Body of pancreas (tissue), 4 donors: ENCODE measurements at places on chromosomes 5 and 9. TPM values are rescaled to one million over a fixed set of nuclear protein-coding genes. Genes with fewer than 3 reads are reported as not detected.

DNA sequence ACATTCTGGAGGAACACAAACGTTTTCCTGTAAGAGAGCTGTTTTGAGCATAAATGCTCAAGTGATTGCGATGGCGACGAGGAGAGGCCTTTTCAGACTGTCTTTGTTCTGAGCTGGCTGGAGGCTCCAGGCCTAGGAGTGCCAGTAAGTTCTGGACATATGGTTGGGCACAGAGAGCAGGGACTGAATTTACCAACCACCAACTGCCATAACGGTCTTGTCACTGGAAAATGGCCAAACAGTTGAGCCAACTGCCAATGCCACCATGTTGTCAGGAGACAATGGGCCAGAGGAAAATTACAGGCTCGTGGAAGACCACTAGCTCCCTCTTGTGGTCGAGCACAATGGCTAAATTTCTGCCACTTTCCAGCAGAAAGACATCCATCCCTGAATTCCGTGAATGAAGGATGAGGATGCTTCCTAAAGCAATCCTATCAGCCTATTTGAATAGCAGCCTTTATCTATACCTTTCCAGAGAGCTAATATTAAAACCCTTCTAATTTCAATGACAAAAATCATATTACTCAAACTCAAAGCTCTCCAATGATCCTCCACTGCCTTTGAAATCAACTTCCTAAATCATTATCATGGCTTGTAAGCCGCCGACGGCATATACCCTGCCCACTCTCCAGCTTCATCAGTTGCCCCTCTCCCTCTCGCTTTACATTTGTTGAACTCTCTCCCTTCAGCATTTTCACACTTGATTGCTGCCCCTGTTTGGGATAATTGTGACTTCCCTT lies 66.9 kb upstream of the GLIS3 start:
- H3K36me3 ChIP-seq: no peaks in the 10 kb centered on the region
- no peaks in the 10 kb centered on the region for H3K4me1 ChIP-seq
- H3K27me3 ChIP-seq: no peaks in the 10 kb centered on the region
- DNase-seq: peak; percentile 66
- no peak overlapping the region for H3K27ac ChIP-seq

- no peaks in the 10 kb centered on the region for H3K27me3 ChIP-seq
- H3K4me3 ChIP-seq: no peak overlapping the region
- H3K4me1 ChIP-seq: peaks cover 13% of the 10 kb centered on the region
- peak; percentile 90 for DNase-seq
- peak overlapping the region; percentile 15 for H3K27ac ChIP-seq
Measured at GRCh38 chr9:132214027-132214622, 52.3 kb downstream of the NTNG2 start.

IL4 gene
- not detected for total RNA-seq

QRFP gene
- total RNA-seq: not detected

- no peaks in the 10 kb centered on the region for H3K36me3 ChIP-seq
- DNase-seq: no peak
- no peaks in the 10 kb centered on the region for H3K27me3 ChIP-seq
- H3K4me3 ChIP-seq: no peak overlapping the region
Measured at GRCh38 chr5:118327389-118327788, 661.0 kb downstream of the DTWD2 start.

DNA sequence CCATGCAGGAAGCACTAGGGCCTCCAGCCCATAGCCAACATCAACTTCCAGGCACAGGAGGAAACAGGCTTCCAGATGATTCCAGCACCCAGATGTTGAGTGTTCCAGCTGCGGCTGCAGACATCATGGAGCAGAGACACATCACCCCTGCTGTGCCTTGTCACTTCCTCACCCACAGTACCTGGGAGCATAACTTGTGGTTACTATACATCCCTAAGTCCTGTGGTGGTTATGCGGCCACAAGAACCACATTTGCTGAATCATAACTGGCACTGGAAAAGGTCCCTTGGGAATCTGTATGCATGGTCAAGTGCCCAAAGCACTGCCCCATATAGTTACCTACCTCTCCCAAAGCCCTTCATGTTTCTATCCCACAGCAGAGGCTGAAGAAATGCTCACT lies 56.6 kb downstream of the WHRN start:
- H3K27ac ChIP-seq: no peak overlapping the region
- H3K27me3 ChIP-seq: no peaks in the 10 kb centered on the region
- peaks cover 15% of the 10 kb centered on the region for H3K4me1 ChIP-seq
- H3K36me3 ChIP-seq: no peaks in the 10 kb centered on the region
- no peak overlapping the region for H3K4me3 ChIP-seq
